ENCODE measurements at places on chromosomes 3 and 15.

- DNase-seq = no peak
Observed at GRCh38 chr15:57411945-57412768, 35.9 kb downstream of the CGNL1 start.

GRCh38 chr15:95875121-95875643 is 455.3 kb upstream of the NR2F2 start:
- DNase-seq = no peak

DNA sequence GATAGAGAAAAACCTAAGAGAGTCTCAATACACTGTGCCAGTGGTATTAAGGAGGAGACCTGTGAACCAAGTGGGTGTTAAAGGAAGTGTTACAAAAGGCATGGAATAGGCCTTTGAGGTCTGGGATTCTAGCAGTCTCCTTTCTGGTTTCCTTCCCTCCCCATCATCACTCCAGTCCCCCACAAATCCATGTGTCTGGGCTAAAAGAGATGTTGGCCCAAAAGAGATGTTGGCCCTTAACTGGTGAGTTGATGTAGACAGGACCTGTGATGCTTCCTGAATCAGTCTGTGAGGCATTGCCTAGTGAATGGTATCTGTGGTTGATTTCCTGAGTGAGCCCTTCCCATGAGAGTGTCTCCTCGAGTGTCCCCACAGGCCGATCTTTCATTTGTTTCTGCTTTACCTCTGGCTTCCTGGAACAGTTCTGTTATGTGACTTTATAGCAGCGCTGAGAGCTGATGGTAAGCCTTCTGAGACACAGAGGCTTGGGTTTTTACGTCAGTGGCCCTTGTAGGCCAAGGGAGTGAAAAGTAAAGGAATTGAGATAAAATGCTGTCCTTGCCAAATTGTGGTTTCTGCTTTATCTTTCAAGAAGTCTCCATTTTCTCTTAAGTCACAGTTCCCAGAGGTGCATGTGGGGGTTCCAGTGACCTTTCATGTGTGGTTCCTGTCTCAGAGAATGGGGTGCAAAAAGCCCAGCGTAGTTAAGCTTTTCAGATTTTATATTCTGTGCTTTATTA is 87.8 kb downstream of the KLHL25 start:
- DNase-seq = no peak

GRCh38 chr3:161854232-161854771 is 357.7 kb downstream of the OTOL1 start:
- DNase-seq = no peak

DNA sequence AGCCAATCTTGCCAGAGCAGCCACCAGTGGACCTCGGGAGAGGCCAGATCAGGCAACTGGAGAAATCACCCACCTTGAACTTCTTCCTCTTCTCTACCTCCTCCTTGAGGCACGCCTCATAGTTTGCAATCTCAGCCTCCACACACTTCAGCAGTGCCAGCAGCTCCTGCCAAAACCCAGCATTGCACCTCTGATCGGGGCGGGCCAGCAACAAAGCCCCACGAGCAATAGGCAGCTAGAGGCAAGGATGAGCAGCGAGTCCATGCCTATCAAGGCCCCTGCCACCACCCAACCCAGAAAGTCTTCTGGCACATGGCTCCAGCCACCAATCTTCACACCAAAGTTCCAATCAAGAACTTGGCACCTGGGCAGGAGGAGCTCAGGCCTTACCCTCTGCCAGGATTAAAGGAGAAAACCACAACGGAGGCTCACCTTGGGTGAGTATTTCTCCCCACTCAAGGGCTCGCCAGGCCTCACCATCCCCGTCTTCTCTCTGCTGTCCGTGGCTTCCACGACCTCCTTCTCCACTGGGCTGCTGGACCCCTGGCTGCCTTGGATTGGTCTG is 42.1 kb downstream of the SEMA3G start:
- no peak for DNase-seq

- DNase-seq = no peak
Observed at GRCh38 chr3:175729466-175729865, 870.3 kb downstream of the NAALADL2 start.

- DNase-seq = no peak
Observed at GRCh38 chr15:29550834-29551465, 271.3 kb downstream of the TJP1 start.

GRCh38 chr15:94238539-94239118 is 7.3 kb downstream of the MCTP2 start:
- DNase-seq = no peak

DNA sequence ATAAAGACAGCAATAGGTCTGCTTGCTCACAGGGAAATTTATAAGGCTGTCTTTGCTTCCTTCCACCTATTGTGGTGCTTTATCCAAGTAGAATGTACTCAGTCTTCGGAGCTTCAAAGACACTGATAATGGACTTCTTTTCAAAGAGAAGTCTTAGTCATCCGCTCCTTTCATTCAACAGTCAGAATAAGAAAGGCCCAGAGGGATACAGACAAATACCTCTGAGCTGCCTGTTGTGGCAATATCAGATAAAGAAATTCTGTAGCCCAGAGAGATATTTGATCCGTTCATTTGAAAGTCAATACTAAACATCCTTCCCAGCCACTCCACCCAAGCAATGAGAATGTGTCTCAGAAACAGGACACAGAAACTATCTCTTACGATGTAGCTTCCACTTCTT is 110.0 kb downstream of the FHIT start:
- no peak for DNase-seq

DNA sequence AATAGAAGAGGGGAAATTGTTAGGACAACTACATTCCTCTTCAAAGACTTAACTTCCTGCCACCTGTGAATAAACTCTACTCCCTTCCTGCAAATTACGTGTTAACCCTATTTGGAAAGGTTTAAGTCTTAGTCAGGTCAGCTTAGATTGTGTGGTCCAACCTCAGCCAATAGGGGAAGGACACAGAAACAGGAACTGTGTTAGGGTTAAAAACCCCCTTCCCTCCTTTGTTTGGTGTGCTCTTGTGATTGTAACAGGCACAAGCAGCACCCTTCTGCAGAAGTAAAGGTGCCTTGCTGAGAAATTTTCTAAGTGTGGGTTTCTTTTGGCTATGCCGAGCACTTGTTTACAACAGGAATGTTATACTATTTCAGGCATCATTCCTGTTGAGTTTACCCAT is 45.0 kb upstream of the FSTL1 start:
- DNase-seq = no peak

- no peak for DNase-seq
Observed at GRCh38 chr3:72128921-72129320, 344.0 kb upstream of the PROK2 start.

- DNase-seq = no peak
Observed at GRCh38 chr3:12675115-12675810, 11.3 kb upstream of the RAF1 start.

DNA sequence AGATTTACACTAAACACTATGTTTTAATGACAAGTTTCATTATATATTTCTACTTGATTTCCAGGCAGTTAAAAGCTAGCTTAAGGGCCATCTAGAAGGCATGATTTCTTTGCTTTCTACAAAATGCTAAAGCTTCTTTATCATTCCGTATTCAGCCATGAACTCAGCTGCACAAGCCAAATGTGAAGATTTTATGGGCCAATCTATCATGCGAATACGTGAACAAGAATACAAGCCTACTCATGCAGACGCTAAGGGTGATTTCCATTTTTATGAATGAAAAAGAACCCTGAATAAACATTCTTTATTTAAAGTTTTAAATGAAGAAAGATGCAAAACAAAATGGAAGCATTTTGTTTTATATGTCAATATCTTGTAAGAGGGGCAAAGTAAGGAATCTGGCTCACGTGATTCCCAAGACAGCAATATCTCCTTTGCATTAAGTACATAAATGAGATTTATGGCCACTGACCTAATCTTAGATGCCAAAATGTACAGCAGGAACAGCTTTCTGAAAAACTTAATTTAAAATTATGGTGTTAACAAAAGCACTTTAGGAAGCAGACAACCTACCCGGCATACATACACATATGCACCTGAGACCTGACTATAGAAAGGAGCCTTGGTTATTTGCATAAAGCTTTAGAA is 215.8 kb downstream of the DPH6 start:
- DNase-seq = no peak

DNA sequence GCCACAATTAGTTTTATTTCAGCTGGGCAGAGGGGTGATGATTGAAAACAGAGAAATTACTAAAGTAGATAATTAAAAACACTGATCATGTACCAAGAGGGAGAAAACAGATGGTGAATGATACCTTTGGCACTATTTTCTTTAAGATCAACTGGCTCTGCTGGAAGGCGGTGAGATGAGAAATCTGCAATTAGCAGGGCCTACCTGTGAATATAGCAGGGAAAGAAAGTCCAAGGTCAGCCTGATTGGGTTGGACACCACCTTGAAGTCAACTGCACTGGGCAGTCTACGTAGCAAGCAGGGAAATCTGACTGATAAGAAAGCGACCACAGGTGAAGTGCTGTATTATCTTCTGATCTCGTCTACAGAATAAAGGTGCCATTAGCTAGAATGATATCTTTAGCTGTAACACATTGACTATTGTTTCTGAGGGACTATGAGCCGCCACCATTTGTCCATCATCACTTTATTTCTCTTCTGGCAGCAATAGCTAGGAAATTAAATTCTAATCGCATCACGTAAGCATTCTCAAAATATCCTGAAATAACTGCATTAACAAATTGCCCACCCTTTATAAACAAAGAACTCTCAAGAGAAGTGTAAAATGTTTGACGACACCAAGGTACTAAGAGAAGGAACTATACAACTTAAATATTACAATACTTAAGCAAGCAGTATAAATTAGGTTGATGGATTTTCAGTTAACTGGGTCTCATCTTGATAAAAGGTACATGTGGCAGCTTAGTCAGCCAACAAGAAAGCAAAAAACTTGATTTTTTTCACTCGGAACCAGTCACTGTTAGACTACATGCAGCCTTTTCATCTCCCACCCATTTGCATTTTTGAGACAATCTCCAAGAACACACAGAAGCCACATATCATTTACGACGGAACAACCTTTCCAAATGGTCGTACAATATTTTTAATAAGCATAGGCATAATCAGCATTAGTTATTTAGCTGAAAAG is 1.3 kb downstream of the NEDD4 start:
- no peak for DNase-seq

DNA sequence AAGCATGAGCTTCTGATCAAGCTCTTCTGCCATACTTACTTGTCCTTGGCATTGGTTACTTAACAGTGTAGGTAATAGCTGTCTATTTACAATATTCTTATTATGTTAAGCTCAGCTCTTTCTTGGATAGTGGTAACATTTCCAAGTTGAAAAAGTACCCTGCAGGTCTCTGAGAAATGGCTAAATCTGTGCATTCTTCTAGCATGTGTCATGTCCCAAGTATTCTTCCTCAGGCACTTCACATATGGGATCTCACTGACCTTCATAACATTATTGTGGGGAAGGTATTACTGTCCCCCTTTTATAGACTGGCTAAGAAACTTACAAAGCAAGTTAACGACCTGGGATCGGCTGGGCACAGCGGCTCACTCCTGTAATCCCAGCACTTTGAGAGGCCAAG is 236.1 kb downstream of the RORA start:
- no peak for DNase-seq

DNA sequence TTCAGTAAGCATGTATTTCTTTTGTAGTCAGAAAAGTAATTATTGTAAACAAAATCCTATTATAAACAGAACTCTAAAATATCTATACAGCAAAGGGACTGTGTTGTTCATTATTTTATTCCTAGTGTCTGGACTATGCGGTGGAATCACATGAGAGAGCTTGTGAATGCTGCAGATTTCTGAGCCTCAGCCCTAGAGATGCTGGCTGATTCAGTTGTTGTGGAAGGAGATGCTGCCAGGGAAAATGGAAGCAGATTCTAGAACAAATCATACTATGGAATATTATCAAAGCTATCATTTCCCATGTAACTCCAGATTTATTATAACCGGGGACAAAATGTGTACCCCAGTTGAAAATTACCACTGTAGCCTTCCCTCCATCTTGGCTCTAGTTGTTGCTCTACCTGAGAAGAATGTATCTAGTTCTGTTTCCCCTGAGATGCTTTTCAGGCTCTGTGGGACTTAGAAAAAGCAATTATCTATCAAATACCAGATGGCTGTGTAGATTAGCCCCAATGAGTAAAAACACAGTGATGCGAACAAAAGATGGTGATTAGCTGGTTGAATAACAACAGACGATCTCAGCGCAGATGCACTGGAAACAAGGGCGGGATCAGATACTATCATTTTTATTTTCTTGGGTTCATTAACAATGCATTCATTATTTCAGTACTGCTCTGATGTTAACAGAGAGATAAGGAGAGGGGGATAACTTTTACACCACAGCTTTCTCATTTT is 131.3 kb downstream of the TMEM108 start:
- DNase-seq = no peak

DNA sequence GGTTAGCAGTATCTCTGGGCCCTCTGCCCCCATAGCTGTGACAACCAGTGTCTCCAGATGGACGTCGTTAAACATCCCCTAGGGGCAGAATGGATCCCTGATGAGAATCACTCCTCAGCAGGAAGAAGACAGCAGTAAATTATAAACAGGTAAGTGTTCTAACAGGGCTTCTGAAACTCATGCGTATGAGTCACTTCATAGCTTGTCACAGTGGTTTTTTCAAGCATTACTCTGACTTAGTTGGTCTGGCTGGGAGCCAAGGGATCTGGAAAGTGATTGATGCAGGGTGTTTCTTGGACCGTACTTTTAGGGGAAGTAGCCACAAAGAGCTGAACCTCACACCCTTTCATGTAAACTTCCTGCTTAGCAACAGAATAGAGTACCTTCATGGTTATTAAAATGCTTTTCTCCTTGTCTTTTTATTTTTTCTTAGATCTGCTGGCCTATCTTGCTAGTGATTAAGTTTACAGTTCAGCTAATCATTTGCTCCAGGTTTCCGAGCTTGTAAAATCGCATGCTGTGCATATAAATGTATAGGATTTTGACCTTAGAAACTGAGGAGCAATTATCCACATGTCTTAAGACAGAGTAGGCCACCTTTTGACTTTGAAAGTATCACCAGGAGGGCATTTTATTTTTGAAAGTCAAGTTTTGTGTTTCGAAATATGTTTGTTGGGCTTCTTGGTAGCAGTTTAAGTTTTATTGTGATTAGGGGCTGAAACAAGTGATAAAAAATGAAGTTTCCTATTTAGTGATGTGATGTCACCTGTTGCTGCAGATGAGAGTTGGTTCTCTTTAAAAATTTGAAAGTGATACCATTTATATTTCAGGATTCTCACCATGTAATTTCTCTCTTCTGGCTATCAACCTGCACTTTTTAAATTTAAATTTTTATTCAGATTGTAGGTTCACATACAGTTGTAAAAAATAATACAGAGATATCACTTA is 333.9 kb downstream of the PTPRG start:
- peak; percentile 4 for DNase-seq

DNA sequence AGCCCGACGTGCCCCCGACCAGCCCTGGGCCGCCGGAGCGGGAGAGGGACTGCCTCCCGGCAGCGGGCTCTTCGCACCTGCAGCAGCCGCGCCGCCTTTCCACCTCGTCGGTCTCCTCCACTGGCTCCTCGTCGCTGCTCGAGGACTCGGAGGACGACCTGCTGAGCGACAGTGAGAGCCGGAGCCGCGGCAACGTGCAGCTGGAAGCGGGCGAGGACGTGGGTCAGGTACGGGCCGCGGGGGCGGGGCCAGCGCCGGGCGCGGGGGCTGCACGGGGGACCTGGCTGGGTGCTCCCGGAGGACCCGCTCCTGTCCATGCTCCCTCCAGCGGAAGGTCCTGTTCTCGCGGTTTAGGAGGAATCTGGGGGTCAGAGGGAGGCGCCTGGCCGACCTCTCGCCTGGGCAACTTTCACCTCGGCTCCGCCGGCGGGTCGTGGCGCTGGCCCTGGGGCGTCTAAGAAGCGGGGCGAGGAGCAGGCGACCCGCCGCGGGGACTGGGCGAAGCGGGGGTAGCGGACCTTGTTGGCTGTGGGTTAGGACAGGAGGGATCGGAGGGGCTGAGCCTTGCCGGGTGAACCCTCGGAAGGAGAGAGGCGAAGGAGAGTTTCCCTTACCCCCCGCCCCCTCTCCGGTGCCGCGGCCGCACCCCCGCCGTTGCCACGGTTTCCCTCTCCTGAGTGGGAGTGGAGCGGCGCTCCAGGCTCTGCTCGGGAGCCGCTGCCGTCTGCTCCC is 682 bp downstream of the ITPKA start:
- DNase-seq = no peak
